ENCODE measurements at places on chromosomes 5 and 9.

DNA sequence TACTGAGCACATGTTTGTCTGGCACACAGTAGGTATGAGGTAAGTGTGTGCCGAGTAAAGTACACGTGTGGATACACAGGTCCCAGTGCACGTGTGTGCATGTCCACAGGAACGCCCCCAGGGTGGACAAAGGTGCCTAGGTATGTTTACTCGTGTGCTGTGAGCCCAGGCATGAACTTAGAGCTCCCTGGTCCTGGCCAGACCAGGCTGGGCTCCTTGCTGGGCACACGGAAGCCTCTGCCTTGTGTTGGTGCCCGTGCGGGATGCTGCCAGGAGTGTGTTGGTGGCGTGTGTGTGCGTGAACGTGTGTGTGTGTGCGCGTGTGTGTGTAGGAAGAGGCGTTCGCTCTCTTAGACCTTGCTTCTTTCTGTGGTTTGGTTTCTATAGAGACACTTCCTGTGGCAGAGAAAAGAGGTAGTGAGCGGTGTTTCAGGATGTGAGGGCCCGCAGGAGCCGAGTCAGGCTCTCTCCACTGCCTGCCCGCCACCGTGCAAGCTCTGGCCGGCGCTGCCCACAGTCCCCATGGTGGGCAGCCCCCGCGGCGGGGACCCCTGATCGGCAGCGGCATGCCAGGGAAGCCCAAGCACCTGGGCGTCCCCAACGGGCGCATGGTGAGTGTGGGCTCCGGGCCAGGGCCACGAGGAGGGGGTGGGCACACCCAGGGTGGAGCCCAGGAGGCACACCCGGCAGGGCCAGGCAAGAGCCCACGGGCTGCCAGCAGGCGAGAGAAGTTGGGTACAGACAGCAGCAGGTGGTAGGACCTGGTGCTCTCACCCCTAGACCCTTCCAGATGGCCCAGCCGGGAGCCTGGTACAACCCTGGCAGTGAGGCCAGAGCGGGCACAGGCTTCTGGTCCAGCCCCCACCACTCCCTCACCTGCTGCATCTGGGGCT is at the start of gene RGS14:
Gene RGS14, plus strand, starts transcription at position 466 of the 893 bp plus-strand sequence. Its CDS starts 101 bp downstream, at position 567.
- no peak for DNase-seq

GRCh38 chr5:59000211-59000610 is 417.3 kb downstream of the RAB3C start:
- DNase-seq = no peak

- DNase-seq = no peak
These were observed 91.2 kb downstream of the PHF2 start for GRCh38 chr9:93667627-93668026.

DNA sequence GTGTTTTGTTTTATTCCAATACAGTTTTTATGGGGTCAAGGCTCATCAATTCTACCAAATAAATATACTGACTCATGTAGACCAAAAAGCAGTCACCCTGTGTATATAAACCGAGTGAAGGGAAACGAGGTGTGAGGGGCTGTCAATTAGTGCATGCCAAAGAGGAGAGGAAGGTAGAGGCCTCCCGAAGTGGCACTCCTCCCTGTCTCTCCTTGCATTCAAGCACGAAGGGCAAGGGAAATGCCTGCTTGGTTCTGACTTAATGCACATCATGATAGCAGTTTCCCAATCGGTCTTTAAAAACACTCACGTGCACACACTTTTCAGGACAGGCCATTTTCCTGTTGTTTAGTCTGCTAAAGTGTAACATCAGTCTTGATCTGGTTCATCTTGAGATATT is 125.6 kb upstream of the SLCO6A1 start:
- DNase-seq = no peak

DNA sequence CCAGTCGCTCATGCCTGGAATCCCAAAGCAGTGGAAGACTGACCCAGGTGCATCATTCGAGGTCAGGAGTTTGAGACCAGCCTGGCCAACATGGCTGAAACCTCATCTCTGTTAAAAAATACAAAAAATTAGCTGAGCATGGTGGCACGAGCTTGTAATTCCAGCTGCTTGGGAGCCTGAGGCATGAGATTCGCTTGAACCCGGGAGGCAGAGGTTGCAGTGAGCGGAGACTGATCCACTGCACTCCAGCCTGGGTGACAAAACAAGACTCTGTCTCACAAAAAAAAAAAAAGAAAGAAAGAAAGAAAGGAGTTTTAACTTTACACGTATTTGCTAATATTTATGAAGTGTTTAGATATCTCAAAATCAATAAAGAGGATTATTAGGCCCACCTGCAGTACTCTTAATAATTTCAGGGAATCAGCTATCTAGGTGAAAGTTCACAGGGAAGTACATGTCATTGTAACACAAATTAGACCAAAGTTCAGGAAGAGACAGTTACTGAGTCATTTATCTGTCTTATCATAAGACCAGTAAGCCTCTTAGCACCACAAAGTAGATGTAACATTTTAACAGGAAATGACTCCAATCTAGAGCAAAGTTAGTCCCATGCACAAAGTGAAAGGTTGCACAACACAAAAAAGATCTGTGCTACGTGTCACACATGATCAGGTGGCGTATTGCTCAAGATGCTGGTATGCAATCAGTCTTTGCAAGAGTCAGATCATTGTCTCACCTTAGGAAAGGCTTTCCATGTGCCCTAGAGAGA is 34.1 kb upstream of the PLIN2 start:
- no peak for DNase-seq

GRCh38 chr9:71052287-71052686 is 69.1 kb downstream of the TRPM3 start:
- no peak for DNase-seq

- DNase-seq = no peak
These were observed 191.2 kb downstream of the PALM2AKAP2 start for GRCh38 chr9:109971226-109971625.

DNA sequence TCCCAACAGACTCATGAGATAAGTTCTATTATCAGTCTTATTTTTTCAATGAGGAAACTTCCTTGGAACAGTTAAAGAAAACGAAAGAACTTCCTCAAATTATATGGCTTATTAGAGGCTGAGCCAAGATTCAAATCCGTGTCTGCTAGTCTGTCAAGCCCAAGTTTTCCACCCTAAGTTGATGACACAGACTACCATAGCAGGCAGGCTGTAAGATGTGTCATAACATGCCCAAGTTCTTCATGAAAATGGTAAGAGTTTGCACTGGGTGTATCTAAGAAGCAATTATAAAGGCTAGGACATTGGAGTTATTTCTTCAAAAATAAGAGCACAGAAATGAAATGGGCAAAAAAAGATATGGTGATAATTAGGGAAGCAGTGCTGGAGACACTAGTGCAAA is 634.5 kb downstream of the BRINP1 start:
- no peak for DNase-seq

DNA sequence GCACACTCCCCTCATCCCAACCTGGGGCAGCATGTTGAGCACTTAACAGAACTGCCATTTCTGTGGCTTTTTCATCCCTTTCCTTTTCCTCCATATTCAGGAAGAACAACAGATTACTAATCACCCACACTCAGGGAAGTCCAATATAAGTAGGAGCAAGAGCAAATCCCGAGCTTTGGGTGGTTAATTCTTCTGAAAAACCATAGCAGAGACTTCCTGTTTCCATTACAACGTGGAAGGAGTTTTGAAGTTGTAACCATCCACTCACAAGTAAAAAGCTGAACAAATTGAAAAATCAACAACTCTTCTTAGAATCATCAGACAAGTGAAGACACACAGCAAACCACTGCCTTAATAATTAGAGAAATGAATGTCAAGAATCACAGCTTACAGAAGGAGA is 8.2 kb downstream of the CTSL start:
- DNase-seq = no peak

- no peak for DNase-seq
These were observed 69.3 kb downstream of the COL15A1 start for GRCh38 chr9:99012957-99013512.
